Osteoblast (primary cell): ENCODE measurements at places on chromosomes 2 and 18. TPM values are rescaled to one million over a fixed set of nuclear protein-coding genes. Genes with fewer than 3 reads are reported as not detected.
A peak's percentile ranks its signal among the peaks of the same experiment; 100 is the strongest.

GRCh38 chr2:30448308-30448707, 1.3 kb downstream of the LCLAT1 start:
- H3K4me1 ChIP-seq: peaks cover 18% of the 10 kb centered on the region
- H3K36me3 ChIP-seq: no peaks in the 10 kb centered on the region
- peak overlapping the region; percentile 93 for H3K27ac ChIP-seq
- DNase-seq: no peak
- H3K4me3 ChIP-seq: peak overlapping the region; percentile 98

IL36A gene
- total RNA-seq: not detected in 2 replicates

CNRIP1 gene
- 43.4 and 46.3 TPM in 2 replicates for total RNA-seq

- peak overlapping the region; percentile 54 for H3K27ac ChIP-seq
- H3K27me3 ChIP-seq: no peaks in the 10 kb centered on the region
- no peak for DNase-seq
- peaks cover 37% of the 10 kb centered on the region for H3K4me1 ChIP-seq
- H3K36me3 ChIP-seq: no peaks in the 10 kb centered on the region
Observed at GRCh38 chr18:10011061-10011460, 97.2 kb downstream of the VAPA start.

DNA sequence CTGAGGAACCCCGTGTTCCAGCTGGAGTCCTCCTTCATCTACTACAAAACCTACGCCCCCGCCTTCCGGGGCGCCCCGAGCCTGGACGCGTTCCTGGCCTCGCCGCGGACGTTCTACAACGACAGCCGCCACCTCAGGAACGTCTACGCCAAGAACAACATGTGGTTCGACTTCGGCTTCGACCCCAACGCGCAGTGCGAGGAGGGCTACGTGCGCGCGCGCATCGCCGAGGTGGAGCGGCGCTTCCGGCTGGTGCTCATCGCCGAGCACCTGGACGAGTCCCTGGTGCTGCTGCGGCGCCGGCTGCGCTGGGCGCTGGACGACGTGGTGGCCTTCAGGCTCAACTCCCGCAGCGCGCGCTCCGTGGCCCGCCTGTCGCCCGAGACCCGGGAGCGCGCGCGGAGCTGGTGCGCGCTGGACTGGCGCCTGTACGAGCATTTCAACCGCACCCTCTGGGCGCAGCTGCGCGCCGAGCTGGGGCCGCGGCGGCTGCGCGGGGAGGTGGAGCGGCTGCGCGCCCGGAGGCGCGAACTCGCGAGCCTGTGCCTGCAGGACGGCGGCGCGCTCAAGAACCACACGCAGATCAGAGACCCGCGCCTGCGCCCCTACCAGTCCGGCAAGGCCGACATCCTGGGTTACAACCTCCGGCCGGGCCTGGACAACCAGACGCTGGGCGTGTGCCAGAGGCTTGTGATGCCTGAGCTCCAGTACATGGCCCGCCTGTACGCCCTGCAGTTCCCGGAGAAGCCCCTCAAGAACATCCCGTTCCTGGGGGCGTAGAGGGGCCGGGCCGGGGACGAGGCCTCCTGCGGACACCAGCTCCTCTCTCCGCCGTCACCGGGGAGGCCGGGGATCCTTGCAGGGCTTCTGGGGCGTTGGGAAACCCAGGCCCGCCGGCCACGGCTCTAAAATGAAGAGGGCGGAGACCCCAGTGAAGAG, 5.3 kb upstream of the NEU4 start:
- H3K27ac ChIP-seq: no peak overlapping the region
- peaks cover 22% of the 10 kb centered on the region for H3K27me3 ChIP-seq
- no peaks in the 10 kb centered on the region for H3K4me1 ChIP-seq
- DNase-seq: peak; percentile 92
- no peaks in the 10 kb centered on the region for H3K36me3 ChIP-seq

GRCh38 chr2:45443012-45443411, 168.1 kb downstream of the SRBD1 start:
- H3K4me3 ChIP-seq: no peak overlapping the region
- H3K27me3 ChIP-seq: no peaks in the 10 kb centered on the region
- peaks cover 31% of the 10 kb centered on the region for H3K4me1 ChIP-seq
- DNase-seq: no peak
- no peaks in the 10 kb centered on the region for H3K36me3 ChIP-seq

DNA sequence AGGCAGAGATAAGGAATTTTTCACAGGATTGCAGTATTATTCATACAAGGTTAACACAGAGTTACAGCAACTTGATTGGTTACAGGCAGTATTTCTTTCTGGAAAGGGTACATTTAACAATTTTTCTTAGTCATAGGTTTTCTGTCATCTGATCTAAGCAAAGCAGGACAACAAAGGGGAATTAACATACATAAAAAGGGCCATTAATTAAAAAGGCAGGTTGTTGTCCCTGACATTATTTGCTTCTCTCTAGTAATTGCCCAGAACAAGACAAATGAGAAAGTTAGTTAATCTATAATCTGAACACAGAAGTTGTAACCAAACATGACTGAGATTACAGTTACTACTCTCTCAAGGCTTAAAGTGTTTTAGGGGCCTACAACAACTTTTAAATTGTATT, 291.4 kb upstream of the LRRTM4 start:
- DNase-seq: no peak
- H3K36me3 ChIP-seq: no peaks in the 10 kb centered on the region
- H3K27me3 ChIP-seq: no peaks in the 10 kb centered on the region
- H3K4me3 ChIP-seq: no peak overlapping the region
- no peaks in the 10 kb centered on the region for H3K4me1 ChIP-seq

CHST9 gene
- total RNA-seq: not detected in 2 replicates

DNA sequence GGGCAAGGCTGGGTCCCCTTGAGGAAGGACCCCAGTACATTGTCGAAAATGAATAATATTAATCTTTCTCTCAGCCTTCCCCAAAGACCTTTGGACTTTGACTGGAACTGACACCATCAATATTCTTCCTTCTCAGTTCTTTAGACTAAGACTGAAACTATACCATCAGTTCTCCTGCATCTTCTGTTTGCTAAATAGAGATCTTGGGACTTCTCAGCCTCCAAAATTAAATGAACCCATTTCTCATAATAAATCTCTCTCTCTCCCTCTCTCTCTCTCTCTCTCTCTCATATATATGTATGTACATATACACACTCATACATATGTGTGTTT, 39.7 kb upstream of the VRK2 start:
- no peak overlapping the region for H3K27ac ChIP-seq
- DNase-seq: no peak
- no peak overlapping the region for H3K4me3 ChIP-seq
- no peaks in the 10 kb centered on the region for H3K27me3 ChIP-seq

PELI1 gene
- total RNA-seq: 5.1 and 5.6 TPM in 2 replicates

DTNA gene
- 10.1 and 11.5 TPM in 2 replicates for total RNA-seq

- DNase-seq: no peak
- no peak overlapping the region for H3K4me3 ChIP-seq
- peaks cover 6% of the 10 kb centered on the region for H3K27me3 ChIP-seq
- no peaks in the 10 kb centered on the region for H3K4me1 ChIP-seq
Observed at GRCh38 chr2:236541008-236541562, 28.5 kb upstream of the ACKR3 start.

DNA sequence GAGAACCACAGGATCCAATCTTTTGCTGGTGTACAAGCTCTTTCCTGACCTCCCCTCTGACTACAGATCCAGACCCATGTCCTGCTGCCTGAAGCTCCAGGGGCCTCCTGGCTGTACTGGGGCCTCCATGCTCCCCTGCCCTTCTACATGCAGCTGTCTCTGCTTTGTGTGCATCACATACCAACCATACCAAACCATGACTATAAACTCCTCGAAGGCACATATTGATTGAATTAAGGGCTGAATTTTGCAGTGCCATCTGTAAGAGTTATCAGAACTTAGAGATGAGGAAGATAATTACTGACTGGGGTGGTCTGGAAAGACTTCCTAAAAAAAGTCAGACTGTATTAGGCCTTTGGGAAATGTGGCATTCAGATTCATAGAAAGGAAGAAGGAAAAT, 139.9 kb upstream of the CXCR4 start:
- DNase-seq: no peak
- H3K27me3 ChIP-seq: no peaks in the 10 kb centered on the region
- H3K27ac ChIP-seq: no peak overlapping the region
- no peaks in the 10 kb centered on the region for H3K36me3 ChIP-seq
- no peak overlapping the region for H3K4me3 ChIP-seq

GRCh38 chr2:182444806-182445205, 18.0 kb upstream of the PDE1A start:
- peaks cover 35% of the 10 kb centered on the region for H3K4me1 ChIP-seq
- H3K4me3 ChIP-seq: no peak overlapping the region
- no peaks in the 10 kb centered on the region for H3K36me3 ChIP-seq
- no peaks in the 10 kb centered on the region for H3K27me3 ChIP-seq
- DNase-seq: peak; percentile 76

PSMA8 gene
- total RNA-seq: not detected in 2 replicates

GREB1 gene
- 1.1 and 1.2 TPM in 2 replicates for total RNA-seq

IMPA2 gene
- 11.2 and 14.4 TPM in 2 replicates for total RNA-seq

DNA sequence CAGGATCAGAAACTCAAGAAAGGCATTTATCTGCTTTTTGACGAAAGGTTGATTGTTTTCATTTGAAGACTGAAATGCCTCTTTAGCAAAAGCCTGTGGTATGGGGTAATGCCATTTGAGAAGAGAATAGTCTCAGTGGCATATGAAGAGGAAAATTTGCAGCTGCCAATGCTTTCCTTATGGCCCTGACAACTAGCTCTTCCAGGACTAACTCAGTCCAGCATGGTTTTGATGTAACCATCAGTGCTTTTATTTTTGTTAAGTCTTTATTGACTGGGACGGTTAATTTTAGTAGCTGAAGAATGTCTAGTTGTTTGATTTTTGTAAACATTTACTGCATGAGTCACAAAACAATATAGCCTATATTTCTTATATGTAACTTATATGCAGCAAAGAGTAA, 158.4 kb downstream of the LNPK start:
- no peak for DNase-seq
- H3K36me3 ChIP-seq: no peaks in the 10 kb centered on the region
- no peak overlapping the region for H3K27ac ChIP-seq
- no peaks in the 10 kb centered on the region for H3K27me3 ChIP-seq
- no peak overlapping the region for H3K4me3 ChIP-seq
- no peaks in the 10 kb centered on the region for H3K4me1 ChIP-seq

DNA sequence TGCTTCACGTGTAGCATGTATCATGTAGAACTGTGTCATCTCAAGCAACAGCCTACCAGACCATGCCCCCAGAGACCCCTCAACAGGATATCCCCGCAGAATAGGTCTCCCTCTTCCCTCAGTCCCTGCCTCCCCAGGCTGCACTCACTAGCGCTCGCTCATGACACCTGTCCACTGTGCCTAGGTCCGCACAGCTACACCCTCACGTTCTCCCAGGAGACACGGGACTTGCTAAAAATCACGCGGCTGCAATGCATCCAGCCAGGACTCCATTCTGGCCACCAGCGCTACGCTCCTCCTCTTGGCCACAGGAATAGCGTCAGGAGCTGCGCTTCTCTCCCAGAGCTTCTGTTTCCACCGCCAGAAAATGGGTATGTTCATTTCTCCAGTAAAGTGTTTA, 2.5 kb downstream of the PXDN start:
- H3K27ac ChIP-seq: peak overlapping the region; percentile 86
- peaks cover 3% of the 10 kb centered on the region for H3K27me3 ChIP-seq
- peaks cover 6% of the 10 kb centered on the region for H3K36me3 ChIP-seq
- no peak overlapping the region for H3K4me3 ChIP-seq

TDRD15 gene
- total RNA-seq: not detected in 2 replicates

RNF152 gene
- total RNA-seq: 3.3 and 5.0 TPM in 2 replicates

BOLL gene
- not detected in 2 replicates for total RNA-seq

AFF3 gene
- 2.9 and 4.3 TPM in 2 replicates for total RNA-seq

SP5 gene
- total RNA-seq: not detected in 2 replicates

GRCh38 chr18:8609659-8610458, 622 bp downstream of the RAB12 start:
- H3K36me3 ChIP-seq: peaks cover 6% of the 10 kb centered on the region
- H3K27ac ChIP-seq: peak overlapping the region; percentile 72

LCT gene
- under 0.01 TPM in 2 replicates for total RNA-seq

- H3K27ac ChIP-seq: peak overlapping the region; percentile 100
- H3K27me3 ChIP-seq: no peaks in the 10 kb centered on the region
- H3K4me1 ChIP-seq: peaks cover 74% of the 10 kb centered on the region
- H3K4me3 ChIP-seq: no peak overlapping the region
- H3K36me3 ChIP-seq: no peaks in the 10 kb centered on the region
- peak; percentile 42 for DNase-seq
Observed at GRCh38 chr2:203811491-203812221, 55.9 kb upstream of the CTLA4 start.

- peaks cover 41% of the 10 kb centered on the region for H3K4me1 ChIP-seq
- peak overlapping the region; percentile 97 for H3K27ac ChIP-seq
- H3K4me3 ChIP-seq: peak overlapping the region; percentile 85
Observed at GRCh38 chr2:201257956-201258665, 2.2 kb upstream of the CASP8 start.

NEU2 gene
- total RNA-seq: not detected in 2 replicates

MARCO gene
- total RNA-seq: not detected in 2 replicates

GRCh38 chr2:240579771-240580614, 6.5 kb upstream of the CAPN10 start:
- no peaks in the 10 kb centered on the region for H3K27me3 ChIP-seq
- H3K4me3 ChIP-seq: peak overlapping the region; percentile 54
- peak overlapping the region; percentile 79 for H3K27ac ChIP-seq
- peaks cover 4% of the 10 kb centered on the region for H3K36me3 ChIP-seq
- DNase-seq: peak; percentile 98

CNGA3 gene
- 0.29 and 0.36 TPM in 2 replicates for total RNA-seq

DNA sequence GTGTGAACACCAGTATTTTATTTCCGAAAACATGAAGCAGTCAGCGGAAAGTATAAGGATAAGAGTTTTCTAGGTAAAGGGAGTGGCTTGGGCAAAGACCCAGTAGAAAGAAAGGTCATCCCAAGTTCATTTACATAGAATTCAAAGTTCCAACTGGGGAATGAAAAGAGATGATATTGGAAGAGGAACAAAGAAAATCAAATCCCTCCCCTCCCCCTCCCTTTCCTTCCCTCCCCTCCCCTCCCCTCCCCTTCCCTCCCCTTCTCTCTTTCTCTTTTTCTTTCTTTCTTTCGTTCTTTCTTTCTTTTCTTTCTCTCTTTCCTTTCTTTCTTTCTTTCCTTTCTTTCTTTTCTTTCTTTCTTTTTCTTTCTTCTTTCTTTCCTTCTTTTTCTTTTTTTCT, 675.7 kb upstream of the NRXN1 start:
- no peaks in the 10 kb centered on the region for H3K4me1 ChIP-seq
- H3K4me3 ChIP-seq: no peak overlapping the region
- H3K27ac ChIP-seq: no peak overlapping the region
- no peaks in the 10 kb centered on the region for H3K36me3 ChIP-seq
- no peak for DNase-seq

- no peak for DNase-seq
- no peak overlapping the region for H3K27ac ChIP-seq
- H3K27me3 ChIP-seq: no peaks in the 10 kb centered on the region
- H3K4me3 ChIP-seq: no peak overlapping the region
Observed at GRCh38 chr2:212727751-212728150, 189.1 kb upstream of the ERBB4 start.

DNA sequence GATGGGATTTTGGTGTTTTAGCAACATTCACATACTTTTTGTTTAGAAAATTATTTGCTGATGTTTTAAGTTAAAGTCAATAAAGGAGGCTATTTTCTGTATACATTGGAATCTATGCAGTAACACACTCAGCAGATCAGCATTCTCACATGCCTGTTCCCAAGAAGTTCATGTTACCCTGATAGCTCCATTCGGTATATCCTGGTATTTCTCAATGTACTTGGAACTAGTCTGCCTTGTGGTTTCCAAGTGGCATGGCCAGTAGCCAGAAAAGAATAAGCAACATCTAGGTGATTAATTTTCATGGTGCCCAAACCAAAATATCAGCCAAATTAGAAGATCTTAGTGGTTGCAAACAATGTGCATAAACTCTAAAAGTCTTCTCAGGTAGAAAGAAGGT, 5.2 kb upstream of the NCAPH start:
- no peak for DNase-seq
- H3K27ac ChIP-seq: peak overlapping the region; percentile 3
- H3K27me3 ChIP-seq: no peaks in the 10 kb centered on the region
- peaks cover 21% of the 10 kb centered on the region for H3K4me1 ChIP-seq
- no peaks in the 10 kb centered on the region for H3K36me3 ChIP-seq
- no peak overlapping the region for H3K4me3 ChIP-seq
